ENCODE measurements at places on chromosomes 16 and 17.
A peak's percentile ranks its signal among the peaks of the same experiment; 100 is the strongest.

GRCh38 chr16:20611975-20612481 lies 35.9 kb upstream of the ACSM2B start:
- no peak for DNase-seq

DNA sequence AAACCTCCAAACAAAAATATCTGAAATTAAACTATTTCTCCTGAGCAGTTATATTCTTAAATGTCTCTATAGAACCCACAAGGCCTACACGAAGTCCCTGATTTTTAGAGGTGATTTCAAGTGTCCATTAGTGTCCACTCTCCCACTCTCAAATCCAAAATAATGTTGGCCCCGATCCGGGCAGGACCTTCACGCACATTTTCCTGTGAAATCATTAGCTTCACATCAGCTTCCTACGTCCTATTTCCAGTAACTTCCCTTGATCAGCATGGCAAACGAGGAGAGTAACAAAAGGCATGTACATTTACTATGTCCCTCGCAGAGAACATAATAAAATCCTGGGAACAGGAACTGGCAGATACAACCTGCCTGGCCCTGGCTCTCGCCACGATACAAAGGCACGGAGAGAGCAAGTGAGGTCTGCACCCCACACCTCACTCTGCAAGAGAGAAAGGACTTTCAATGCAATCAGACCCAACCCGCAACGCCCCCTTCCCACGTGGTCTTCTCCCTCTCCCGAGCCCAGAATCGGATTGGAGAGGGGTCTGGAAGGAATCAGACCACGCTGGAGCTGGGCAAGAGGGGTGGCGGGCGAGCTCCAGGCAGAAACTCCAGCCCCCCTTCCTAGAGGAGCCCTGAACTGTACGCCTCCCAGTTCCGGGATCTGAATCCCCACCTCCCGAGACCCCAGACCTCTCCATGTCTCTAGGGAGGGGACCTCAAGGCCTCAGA lies 17.5 kb upstream of the C17orf78 start:
- DNase-seq = peak; percentile 38

DNA sequence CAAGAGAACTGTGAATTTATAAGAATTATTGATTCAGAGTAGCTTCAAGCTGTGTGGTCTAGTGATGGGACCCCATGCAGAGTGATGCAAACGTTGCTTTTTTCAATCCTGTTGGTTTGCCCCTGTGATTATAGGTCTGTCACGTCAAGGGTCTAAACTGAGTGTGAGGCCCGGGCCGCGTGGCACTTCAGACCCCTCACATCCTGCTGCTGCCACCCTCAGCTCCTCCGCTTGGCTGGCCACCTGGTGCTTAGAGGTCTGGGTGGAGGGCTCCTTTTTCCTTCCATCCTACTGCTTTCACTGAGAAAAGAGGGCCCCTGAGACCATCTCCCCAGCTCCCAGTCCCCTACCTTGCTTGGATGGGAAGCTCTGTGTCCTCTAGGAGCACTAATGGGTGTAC lies 12.0 kb downstream of the MYL4 start:
- DNase-seq = no peak

DNA sequence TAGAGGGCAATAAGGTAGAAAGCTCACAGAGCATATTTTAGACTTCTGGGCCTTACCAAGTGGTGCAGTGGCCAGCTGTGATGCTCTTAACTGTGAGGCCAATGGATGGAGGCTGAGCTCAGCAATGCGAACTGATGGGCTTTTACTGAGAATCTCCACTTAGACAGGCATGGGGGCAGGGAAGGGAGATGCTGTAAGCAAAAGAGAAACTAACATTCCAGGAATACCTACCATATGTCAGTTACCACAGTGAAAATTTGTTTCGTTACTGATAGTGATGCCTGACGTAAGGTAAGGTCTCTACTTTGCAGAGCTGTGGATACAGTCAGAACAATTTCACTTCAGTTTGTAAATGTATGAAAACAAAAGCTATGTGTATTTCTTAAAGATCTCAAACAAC lies 250.6 kb upstream of the ZFHX3 start:
- DNase-seq = no peak

GRCh38 chr16:24409045-24409444 lies 130.3 kb upstream of the RBBP6 start:
- DNase-seq = no peak

GRCh38 chr17:38717139-38717745 lies 12.2 kb downstream of the MLLT6 start:
- DNase-seq = no peak

DNA sequence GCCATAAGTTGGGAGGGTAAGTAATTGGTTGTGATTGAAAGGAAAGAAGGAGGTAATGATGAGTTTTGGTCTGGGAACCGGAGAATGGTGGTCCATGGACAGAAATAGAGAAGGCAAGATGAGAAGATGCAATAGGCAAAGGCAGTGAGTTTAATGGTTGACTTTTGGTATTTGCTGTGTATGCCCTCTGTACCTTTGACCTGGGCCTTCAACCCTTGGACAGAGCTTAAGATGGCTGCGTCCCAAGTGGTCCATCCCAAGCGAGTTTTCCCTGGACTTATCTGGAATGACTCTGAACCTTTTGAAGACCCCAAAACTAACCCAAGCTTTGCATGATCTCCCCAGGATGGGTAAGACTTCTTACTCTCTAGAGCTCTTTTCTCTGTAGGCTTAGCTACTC lies 664.5 kb downstream of the MAF start:
- no peak for DNase-seq

DNA sequence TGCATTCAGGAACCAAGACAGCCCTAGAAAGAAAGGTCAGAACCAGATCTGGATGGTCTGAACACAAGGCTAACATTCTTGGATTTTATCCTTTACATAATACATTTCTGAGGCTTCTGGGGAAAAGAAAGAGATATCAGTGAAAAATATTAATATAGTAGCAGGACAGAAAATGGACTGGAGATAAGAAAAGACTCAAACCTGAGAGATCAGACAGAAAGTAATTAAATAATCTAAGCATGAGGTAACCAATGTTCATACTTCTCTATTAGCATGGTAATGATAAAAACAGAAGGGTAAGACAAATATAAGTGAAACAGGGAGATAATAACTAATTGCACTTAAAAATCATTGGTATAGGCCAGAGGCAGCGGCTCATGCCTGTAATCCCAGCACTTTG lies 5.5 kb downstream of the TRIM37 start:
- DNase-seq = no peak

DNA sequence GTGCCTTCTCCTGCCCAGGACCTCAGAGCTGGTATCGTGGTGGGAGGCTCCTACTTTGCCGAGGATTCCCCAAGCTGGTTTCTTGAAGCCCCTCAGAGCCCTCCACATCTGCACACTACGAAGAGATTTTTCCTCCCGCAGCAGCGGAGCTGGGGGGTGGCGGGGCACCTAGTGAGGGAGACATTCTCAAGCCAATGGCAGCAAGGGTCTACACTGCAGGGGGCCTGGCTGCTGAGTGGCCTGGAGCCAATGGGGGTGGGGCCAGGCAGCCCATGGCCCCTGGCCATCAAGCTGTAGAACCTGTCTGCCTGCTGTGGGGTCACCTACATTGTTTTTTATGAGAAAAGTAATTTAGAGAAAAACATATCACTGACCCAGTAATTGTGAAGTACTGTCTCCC lies 5.0 kb downstream of the SLC26A11 start:
- DNase-seq = no peak

DNA sequence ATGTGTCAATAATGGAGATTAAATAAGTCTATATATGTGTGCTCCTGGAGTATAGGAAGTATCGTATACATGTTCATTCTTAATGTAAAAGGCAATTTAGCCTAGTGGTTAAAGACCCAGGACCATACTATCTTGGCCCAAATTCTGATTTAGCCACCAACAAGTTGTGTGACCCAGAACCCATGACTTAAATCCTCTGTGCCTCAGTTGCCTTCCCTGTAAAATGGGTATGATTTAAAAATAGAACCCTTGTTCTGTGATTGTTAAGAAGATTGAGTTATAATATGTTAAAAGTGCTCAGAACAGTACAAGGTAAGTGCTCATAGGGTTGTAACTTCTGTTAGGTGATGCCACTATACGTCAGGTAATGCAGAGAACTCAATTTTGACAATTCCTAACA lies 18.8 kb upstream of the BLMH start:
- no peak for DNase-seq

GRCh38 chr16:64051824-64052223 lies 1070.0 kb downstream of the CDH11 start:
- no peak for DNase-seq

- no peak for DNase-seq
Observed at GRCh38 chr16:84406006-84406963, 37.9 kb downstream of the ATP2C2 start.

DNA sequence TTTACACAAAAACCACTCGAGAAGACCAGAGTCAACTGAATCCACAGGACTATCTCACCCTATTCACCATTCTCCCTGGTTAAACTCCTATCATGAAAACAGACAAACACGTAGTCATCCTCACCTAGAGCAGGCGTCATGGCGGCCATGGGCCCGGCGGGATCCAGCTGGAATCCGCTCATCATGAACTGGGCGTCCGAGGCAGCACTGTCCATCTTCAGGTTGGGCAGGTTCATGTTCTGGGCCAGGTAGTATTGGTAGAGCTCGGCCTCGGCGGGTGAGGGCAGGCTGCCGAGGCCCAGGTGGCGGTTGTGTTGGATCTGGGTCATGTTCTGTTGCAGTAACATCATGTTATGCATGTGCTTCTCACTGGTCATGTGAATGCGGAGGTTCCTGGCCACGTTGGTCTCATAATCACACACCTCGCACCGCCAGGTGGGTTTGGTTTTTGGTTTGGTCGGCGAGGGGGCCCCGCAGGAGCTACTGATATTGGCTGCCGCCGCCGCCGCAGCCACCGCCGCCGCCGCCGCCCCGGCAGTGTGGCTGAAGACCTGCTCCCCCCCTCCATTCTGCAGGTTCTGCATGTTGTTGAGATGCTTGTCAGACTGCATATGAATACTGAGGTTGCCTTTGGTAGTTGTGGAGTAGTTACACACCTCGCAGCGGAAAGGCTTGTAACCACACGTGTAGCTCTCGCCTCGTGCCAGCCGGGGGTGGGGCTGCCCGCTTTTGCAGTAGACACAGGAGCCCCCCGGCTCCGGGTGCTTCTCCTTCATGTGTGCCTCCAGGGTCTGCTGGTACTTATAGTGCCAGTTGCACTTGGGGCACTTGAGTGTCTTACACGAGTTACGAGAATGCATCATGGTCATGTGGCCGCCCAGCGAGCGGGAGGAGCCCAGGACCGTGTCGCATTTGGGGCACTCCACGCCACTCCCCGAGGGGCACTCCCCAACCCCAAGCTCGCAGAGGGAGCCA lies 90.3 kb downstream of the ZFHX3 start:
- no peak for DNase-seq

DNA sequence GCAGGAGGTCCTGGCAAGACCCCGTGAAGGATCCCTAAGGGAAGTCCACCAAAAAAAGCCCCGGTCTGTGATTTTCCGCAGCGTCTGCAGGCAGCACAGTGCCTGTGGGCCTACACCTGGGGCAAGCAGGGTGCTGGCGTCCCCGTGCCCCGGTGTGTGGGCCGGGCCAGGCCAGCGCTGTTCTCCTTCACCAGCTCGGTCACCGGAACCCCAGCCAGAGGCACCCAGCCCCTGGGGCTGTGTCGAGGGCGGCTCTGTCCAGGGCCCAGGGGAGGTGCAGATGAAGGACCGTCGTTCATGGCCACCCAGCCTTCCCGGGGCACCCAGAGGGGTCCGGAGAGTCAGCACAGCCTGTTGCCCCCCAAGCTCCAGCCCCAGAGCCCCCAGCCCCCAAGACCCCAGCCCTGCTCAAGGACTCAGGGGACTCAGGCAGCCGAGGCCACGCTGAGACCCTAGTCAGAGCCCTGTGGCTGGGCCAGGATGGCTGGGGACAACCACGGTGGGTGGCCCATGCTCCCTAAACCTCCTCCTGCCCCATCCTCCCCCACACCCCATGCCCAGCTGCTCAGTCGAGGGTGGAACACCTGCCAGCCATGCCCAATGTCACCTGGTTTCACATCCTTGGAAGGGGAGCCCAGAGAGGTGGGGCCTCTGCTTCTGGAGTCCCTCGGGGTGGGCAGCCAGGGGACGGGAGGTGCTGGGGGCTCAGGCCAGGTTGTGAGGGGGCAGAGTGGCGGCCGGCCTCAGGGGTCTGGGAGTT lies 5.7 kb upstream of the C1QTNF8 start:
- DNase-seq = no peak

GRCh38 chr16:31714903-31715504 lies 158.6 kb upstream of the ZNF267 start:
- no peak for DNase-seq

DNA sequence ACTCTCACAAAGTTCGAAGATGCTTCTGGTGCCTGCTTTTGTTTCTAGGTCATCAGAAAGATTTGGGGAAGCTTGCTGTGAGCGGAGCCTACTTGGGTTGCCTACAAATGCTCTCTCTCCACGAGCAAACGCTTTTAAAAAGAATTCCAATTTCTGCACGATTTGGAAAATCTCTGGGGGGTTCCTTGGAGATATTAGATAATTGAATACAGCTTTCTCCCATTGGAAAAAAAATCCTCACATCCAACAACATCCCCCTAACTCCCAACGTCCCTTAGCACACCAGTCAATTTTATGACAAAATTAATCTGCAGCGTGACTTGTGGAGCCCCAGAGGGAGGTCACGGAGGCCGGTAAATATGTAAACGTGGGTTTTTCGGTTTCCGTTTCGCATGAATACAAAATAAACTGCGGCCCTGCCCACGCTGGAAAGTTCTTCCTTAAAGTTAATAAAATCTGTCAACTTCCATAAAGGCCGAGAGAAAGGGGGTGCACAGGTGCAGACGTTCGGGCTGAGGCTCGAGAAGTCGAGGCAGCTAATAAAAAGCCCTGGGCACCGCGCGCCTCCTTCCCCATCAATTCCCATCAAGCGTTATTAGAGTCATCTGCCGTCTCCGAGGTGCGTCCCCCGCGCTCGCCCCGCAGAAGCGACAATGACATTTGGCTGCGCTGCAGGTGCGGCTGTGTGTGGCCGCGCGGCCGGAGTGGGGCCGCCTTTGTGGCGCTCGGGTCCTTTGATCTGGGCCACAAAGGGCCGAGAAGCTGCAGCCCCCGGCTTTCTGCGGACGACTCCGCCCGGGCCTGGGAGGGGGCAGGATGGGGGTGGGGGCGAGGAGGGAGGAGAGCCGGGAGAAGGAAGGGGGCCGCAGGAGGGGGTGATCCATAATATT lies 37.6 kb downstream of the SALL1 start:
- DNase-seq = no peak

DNA sequence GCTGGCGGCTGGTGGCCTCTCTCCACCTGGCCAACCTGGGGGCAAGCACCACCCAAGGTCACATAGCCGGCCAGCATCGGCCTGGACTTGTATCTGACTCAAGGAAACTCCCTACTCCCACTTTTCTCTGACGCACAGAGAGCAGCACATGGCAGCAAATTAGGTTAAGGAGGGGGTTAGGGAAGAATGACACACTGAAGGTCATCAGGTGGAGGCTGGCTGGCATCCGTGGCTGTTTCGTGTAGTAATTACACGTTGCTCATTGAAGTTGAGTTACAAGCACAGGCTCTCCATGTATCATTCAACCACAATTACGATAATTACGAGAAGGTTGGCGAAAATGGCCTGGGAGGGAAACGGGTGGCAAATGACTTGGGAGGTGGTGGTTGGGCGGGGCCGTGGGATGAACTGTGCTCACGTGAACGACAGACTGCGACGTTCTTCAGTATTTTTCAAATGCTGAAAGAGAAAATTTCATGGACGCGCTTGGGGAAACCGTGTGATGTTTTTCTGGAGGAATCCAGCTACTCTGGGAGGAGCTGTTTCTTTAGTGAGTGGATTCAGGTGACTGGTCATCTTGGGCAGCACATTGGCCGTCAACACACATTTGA lies 4.0 kb upstream of the METRNL start:
- DNase-seq = no peak

GRCh38 chr17:43641416-43641815 lies 20.3 kb downstream of the MEOX1 start:
- no peak for DNase-seq

Data from 8988T (cell line).